ENCODE measurements at places on chromosomes 11 and 22.

GRCh38 chr11:107018219-107018901, at the start of gene GUCY1A2:
Gene GUCY1A2 (minus strand): TSS chr11:107018476. CDS start chr11:107018055, 421 bp downstream.
- no peak for DNase-seq

- peak; percentile 59 for DNase-seq
Observed at GRCh38 chr11:67118181-67118766, 789 bp upstream of the KDM2A start.

DNA sequence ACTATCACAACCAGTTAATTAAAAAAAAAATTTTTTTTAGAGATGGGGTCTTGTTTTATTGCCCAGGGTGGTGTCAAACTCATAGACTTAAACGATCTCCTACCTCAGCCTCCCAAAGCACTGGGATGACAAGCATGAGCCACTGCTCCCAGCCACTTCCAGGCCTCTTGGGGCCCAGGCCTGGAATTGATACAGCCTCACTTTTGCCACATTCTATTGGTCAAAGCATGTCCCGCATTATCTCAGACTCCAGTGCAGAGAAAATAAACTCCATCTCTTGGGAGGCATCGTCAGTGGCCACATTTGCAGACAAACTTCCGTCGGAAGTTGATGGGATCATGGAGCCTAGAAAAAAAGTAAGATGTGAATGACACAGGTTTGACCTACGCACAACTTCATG, 9.4 kb upstream of the RASD2 start:
- DNase-seq = no peak

DNA sequence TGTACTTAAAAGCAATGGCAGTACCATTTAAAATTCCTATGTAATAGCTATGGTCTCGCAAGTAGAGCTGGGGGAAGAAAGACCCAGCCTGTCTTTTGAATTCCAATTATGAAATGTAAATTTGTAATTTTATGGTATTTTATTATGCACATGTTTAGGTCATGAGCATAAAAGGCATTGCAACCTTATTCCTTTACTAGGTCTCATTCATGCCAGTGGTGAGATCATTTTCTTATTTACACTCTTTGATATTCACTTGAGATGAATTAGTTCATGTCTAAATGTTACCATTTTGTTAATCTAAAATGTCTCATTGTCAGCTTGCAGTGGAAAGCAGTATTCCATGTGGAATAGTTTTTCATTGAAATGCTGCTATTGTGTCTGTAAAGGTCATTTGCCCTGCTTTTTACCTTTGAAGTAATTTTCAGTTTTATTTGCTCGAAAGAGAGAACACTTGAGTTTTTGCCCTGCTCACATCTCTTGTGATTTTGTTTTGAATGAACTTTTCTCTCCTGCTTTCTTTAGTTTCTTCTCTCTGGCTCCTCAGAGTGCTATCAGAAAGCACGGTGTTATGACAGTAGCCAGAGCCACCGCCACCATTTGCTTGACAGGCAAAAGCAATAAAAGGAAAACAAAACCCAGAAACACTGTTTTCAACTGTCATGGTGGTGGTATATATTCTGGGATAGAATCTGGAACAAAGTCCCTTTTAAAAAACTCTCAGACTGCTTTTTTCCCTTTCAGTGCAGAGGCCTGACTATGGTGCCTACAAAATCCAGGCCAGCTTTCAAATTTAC, 37.2 kb upstream of the RAG2 start:
- no peak for DNase-seq

DNA sequence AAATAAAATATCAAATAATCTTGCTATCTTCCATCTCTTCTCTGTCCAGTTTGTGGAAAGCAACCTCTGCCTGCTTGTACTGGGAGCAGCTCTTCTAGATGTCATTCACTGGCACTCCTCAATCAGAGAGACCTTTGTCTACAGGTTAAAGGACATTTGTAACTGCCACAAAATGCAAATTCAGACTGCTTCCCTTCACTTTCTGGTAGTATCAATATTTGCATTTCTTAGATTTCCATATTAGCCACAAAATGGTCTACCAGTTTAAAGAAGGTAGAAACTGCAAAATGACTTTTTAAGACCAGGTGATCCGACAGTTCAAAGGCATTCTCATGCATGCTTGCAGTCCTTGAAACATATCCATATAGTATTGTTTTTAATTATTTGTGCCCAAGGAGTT, 51.7 kb upstream of the RCN1 start:
- no peak for DNase-seq

DNA sequence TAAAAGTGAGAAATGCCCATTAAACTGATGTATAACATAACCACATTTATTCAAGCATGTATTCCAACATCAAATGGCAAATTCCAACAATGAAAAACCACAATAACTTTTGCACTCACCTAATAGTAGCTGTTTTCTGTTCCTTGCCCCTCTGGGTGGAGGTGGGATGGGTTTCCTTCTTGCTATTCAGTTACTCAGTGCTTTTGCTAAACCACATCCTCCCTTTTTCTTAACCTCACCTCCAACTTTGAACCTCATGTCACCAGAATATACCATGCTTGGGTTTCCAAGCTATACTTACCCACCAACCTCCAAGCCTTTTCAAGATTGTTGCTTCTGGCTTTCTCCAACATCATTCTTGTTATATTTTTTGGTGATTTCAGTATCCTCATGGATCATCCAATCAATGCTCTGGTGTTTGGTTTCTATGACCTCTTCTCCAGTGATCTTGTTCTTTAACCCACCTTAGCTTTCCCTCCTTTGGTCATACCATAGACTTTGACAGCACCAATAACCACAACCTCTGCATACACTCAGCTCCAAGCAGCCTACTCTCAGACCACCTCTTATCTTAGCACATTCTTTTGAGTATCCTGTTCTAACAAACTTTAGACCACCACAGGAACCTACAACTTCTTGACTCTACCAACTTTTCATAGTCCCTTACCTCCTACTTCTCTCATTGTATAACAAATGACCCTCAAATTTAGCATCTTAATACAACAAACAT, 3.2 kb upstream of the CCDC15 start:
- peak; percentile 20 for DNase-seq

- no peak for DNase-seq
Observed at GRCh38 chr11:115054570-115055538, 376.5 kb downstream of the NXPE2 start.

DNA sequence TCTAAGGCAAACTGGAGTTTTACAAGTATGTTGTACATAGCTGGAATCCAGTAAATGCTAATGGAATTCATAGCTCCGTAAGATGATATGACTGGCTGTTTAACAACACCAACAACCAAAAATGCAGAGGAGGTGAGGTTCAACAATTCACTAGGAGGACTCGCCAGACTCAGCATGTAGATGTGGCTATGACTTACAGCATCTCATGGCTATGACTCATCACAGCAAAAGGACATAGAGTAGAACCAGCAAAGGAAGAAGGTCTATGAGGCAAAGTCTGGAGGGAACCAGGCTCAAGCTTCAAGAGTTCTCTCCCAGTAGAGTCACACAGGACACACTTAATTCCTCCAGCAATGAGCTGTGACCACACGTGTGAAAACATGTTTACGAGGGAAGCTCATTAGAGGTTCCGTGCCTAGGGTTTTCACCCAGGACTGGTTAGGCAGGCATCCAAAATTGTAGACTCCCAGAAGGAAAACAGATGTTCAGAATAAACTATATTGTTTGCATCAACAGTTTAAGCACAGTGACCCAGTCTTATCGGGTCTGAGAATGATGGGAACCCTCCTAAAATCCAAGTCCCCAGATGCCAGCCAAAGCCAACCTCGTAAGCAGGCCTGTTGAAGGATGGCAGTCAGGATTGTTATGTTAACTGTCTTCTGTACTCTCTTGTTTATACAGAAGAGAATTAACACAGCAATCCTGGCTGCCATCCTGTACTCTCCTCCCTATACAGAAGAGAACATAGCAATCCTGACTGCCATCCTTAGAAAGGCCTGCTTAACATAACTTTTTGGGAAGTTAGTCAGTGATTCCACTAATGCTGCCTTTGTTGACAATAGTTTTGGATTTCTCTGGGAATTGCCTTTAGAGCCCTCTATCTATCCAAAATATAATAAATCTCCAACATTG, 116.6 kb downstream of the LARGE1 start:
- no peak for DNase-seq
